NT2/D1 (cell line): ENCODE measurements at places on chromosomes 5 and 9.

DNA sequence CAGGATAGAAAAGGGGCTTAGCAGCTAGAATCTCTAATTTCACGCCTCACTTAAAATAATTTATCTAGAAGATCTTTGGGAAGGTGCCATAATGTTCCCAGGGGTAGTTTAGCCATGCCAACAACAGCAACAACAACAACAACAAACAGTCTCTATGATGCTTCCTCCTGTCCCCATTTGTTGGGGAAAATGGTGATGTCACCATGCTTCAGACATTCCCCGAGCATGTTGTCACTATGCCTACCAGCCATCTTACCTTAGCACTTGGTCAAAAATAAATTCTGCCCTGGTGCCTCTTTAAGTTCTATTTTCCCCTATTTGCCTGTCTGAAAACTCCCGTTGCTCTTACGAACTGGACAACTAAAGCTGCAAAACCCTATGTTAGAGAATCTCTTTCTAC lies 76.6 kb downstream of the KCNN2 start:
- no peak for DNase-seq

DNA sequence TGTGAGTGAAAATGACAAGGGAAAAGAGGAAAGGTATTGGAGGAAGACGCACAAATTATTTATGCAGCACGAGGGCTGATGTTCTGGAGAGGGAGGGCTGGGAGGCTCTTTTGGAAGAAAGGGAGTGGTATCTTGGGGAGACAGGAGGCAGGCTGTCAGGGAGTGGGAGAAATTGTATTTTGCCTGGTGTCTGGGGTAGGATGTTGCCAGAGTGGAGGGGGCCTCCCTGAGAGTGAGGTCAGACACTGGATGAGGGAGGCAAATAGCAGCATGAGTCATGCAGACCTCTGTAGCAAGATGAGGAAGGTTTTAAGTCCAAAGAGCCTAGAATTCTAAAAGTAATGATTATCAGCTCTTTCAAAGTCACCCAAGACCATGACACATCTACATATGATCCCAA lies 158.0 kb downstream of the DMRT2 start:
- no peak for DNase-seq

GRCh38 chr5:32201122-32201753 lies 27.1 kb upstream of the GOLPH3 start:
- no peak for DNase-seq

GRCh38 chr5:56569076-56569475 lies 246.3 kb upstream of the MAP3K1 start:
- no peak for DNase-seq

DNA sequence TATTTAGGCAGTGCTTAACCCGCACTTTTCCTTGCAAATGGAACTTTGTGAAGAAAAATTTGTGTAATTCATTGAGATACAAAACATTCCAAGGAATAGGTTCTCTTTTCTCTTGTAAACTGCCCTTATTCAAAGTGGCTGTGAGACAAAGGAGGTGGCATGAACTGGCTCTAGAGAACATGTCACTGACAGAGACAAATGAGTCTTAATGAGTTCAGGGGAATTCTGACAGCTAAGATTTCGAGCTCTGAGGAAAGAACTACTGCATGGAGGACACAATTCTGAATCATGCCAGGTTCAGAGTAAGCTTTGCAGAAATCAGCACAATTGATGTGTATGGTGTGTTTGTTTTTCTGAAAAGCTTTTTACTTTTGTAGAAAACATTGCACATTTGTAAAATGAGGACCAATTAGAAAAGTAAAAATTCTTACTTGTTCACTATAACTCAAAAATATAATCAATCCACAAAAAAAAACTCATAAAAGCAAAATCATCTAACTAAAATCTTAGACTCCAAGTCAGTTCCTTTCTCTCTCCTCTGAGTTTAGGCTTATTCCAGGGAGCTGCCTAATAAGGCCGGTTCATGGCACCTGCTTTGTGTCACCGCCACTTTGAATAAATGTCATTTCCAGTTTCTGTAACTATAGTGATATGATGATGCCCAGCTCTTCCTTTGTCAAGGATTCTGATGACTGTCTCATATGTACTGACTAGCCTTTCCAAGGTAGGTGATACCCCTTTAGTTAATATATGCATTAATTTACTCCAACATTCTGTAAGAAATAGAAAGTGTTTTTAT lies 163.2 kb downstream of the HCN1 start:
- peak; percentile 18 for DNase-seq
